ENCODE measurements at places on chromosomes 16 and 17.
A peak's percentile ranks its signal among the peaks of the same experiment; 100 is the strongest.

DNA sequence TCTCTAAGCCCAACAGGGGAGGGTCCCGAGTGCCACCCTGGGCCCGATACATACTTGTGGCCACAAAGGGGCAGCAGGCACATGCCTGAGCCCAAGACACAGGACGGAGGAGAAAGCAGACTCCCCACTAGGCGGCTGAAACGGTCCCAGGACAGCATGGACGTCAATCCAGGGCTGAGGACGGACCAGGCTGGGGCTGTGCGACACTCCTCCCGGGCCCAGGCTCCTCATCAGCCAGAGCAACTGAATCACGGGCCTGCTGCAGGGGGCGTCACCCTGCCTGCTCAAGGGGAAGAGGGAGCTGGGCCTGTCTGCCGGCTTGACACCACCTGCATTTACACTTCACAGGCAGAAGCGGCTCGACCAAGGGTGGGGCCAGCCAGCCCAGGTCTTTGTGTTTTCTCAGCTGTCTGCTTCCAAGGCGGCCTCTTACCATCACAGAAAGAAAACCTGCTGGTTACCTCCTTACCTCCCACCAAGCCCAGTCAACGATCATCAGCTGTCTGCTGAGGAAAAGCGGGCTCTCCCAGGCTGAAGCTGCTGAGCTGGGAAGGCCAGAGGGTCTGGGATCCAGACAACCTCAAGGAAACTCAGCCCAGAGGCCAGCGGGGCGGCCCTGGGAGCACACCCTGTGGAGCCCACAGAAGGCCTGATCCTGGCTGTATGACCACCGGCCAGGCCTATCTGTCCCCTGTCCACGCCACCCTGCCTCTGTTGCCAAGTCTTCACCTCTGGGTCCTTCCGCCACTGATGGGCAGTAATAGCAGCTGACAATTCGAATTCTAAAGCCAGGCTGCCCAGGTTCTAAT is 26.4 kb downstream of the KIFC3 start:
- DNase-seq, result no peak

DNA sequence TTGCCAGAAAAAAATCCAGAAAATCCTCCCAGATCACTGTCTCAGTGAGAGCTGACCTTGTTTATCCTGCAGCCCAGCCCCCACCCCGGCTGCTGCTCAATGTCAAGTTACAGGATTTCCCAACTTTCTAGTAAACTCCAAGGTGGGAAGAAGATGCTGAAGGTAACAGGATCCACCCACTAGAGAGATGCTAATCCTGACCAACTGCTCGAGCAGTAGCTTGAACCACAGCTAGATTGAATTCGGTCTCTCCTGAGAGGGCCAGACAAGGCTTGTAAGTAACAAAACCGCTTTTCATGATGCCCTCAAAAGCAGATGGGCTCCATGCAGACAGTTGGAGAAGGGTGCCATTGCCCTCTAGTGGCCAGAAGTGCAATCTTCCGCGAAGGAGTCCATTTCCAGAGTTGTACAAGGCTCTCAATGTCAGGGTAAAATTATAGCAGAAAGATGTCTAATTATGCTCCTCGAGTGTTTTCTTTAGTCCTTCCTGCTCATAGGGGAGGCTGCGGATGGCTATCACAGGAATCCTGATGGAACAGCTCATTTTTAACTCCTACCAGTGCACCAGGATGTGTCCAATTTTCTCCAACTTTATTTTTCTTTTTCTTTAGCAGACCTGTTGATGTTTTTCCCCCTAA is 3.9 kb downstream of the CDH11 start:
- DNase-seq, result no peak

DNA sequence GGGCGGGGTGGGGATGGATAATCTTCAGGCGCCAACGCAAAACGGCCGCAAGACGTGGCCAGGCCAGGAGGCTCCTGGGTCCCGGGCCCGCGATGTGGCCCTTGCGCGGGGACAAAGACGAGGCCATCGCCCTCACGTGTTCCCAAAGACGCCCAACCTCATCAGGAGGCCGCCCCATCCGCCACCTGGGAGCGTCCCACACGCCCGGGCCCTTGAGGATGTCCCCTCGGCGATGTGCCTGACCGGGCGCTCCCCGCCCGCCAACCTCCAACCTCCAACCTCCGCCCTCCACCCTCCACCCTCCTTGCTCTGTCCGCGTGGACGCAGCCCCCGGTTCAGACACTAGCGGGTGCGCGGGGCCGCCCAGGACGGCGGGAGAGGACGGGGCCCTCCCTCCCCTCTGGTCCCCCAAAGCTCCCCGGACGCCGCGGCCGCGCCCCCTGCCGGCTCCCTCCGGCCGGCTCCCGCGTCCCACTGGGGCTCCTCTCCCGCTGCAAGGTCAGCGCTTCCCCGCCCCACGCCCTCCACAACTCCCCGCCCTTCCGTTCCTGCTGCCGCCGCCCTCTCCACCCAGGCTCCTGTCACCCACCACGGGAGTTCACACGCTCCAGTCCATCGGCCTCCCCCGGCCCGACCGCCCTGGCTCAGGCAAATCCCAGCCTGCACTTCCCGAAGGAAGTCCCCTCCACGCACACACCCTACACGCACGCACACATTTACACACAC is 250.8 kb upstream of the RPL38 start:
- no peak for DNase-seq

GRCh38 chr16:53061256-53061655 is 6.5 kb downstream of the CHD9 start:
- no peak for DNase-seq

GRCh38 chr16:57915811-57916488 is 55.0 kb downstream of the CNGB1 start:
- DNase-seq, result no peak

- DNase-seq, result no peak
These were observed 239.7 kb downstream of the XYLT1 start for GRCh38 chr16:17230932-17231581.

- DNase-seq, result no peak
These were observed 50.3 kb downstream of the ABCC12 start for GRCh38 chr16:48105456-48105855.

DNA sequence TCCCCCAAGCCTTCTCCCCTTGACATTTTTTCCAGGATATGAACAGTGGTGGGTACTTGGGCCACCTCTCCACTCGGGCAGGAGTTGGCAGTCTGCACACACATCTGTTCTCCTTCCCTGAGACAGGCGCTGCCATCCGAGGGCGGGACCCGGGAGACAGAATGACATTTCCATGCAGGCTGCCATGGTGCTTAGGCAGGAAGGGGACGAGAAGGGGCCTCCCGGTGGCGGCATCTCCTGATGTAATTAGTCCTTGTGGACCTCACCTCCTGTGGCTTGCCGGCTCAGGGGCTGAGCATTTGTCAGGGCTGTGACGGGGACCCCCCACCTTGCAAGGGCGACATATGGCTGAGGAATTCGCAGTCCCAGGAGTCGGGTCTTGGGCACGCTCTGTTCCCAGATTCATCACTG is 197.2 kb downstream of the FOXL1 start:
- DNase-seq, result no peak

- no peak for DNase-seq
These were observed 17.7 kb upstream of the ZNF594 start for GRCh38 chr17:5209396-5209795.

- DNase-seq, result no peak
These were observed 99.7 kb upstream of the METRNL start for GRCh38 chr17:82979718-82980117.

DNA sequence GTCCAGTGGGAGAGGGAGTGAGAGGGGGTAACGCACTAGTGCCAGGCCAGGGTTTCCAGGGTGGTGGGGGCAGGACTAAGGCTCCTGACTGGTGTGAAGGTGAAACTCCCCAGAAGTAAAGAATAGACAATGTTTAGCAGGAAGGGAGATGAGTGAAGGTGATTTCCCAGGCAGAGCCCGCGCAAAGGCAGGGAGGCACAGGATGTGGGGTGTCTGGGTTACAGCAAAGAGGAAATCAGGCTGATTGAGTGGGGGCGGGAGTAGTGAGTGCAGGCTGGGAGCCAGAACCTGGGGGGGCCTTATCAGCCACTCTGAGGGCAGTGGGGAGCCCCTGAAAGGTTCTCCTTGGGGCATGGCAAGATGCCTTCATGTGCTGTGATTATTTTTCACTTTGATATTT is 167.5 kb downstream of the UTP18 start:
- DNase-seq, result peak; percentile 27

DNA sequence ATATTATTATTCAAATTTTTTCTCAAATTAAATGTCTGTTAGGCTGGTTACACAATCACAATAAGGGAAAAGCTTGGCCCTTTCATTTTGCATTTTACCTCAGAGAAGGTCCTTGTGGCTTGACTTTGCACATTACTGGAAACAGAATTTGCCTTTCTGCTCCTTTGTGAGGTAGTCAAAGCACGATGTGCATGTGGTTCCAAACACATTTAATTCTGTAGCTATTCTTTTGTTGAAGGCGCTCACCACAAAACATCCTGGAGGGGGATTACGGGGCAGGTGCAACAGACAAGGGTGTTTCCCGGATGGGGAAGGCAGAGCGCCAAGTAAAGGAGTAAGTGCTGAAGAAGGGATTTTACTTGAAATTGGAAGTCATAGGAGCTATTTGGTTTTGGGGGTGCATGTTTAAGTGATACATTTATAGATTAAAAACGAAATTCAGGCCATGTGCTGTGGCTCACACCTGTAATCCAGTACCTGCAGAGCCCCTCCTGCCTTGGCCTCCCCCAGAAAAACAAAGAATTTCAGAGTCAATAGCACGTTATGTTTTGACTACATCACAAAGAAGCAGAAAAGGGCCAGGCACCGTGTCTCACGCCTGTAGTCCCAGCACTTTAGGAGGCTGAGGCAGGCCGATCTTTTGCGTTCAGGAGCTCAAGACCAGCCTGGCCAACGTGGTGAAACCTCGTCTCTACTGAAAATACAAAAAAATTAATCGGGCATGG is 31.2 kb upstream of the TENT4B start:
- peak; percentile 10 for DNase-seq

DNA sequence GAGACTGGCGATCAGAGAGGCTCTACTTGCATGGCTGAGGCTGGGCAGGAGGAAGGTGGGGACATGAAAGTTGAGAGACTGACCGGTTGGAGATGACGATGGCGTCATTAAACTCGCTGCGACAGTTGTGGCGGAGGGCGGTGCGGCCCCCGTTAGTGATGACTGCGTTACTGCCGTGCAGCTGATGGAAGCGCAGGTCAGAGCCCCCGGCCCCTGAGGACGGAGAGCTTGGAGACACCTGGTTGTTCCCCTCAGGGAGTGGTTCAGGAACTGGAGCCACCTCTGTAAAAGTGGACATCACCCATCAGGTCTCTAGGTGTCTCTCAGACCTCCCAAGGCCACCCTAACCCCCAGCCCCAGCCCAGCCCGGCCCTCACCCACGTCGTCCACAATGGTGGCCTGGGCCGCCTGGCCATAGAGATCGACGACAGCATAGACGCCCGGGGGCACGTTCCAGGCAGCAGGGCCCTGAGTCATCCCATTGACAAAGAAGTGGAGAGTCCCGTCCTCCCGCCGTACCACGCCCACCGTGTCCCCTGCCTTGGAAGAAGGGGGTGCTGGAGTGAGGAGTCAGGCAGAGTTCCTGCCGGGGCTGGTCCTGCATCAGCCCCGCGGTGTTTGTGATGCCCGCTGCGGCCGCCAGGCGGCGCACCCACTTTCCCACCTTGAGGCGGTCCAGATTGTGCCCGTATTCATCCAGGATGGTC is 5.3 kb downstream of the NEURL4 start:
- DNase-seq, result peak; percentile 44

- DNase-seq, result no peak
These were observed 459.5 kb upstream of the GOT2 start for GRCh38 chr16:59193637-59194036.

GRCh38 chr17:39002991-39003715 is 36.0 kb upstream of the FBXO47 start:
- peak; percentile 66 for DNase-seq

GRCh38 chr16:50709061-50709684 is 15.8 kb downstream of the NOD2 start:
- DNase-seq, result no peak

DNA sequence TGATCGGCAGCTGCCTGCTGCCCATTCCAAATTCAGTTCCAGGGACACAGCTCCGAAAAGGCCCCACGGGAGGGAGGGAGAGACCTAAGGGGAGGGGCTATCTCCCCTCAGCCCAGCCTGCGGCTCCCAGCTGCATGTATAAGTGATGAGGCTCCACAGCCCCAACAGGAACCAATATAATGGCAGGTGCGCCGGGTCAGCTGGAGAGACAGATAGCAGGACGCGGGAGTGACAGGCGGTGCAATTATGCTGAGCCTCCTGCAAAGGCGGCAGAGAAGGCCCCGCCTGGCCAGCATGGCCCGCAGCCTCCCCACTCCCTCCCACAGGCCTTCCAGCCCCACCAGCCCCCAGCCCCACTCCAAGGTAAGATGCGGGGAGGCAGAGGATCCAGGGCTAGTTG is 8.1 kb upstream of the C1QL1 start:
- no peak for DNase-seq

GRCh38 chr16:64696866-64697265 is 425.0 kb downstream of the CDH11 start:
- no peak for DNase-seq

All from T-helper 2 cell (primary cell).